ENCODE measurements at places on chromosomes 4 and X. TPM values are rescaled to one million over a fixed set of nuclear protein-coding genes. Genes with fewer than 3 reads are reported as not detected.

DNA sequence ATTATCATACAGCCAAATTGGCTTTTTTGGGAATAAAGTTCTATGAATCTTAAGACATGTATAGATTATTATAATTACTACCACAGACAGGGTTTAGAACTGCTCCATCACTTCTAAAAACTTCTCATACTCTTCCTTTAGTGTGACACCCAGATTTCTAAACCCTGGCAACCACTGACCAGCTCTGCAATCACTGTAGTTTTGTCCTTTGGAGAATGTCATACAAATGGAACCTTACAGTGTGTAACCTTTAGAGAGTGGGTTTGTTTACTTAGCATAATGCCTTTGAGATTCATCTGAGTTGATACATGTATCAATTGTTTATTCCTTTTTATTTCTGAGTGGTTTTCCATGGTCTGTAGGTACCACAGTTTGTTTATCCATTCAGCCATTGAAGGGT lies 95.0 kb downstream of the TMEM164 start:
- no peak for DNase-seq
- no peaks in the 10 kb centered on the region for H3K27me3 ChIP-seq
- H3K27ac ChIP-seq, result peak overlapping the region; percentile 9
- no peak overlapping the region for H3K4me3 ChIP-seq

DNA sequence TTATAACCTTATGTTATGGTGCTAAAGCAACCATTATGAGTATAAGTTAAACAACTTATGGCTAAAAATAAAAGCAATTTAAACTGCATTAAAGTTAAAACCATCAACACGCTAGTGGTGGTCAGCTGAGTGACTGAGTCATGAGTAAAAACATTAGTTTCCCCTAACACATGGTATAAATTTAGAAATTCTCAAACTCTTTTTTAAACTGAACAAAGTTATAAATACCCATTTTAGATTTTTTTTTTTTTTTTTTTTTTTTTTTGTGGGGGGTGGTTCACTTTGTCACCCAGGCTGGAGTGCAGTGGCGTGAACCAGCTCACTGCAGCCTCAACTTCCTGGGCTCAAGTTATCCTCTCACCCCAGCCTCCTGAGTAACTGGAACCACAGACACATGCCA lies 5.4 kb upstream of the BBS7 start:
- H3K4me1 ChIP-seq, result no peaks in the 10 kb centered on the region
- H3K4me3 ChIP-seq, result no peak overlapping the region
- no peak overlapping the region for H3K27ac ChIP-seq
- H3K27me3 ChIP-seq, result no peaks in the 10 kb centered on the region

- H3K27me3 ChIP-seq, result no peaks in the 10 kb centered on the region
- no peak overlapping the region for H3K4me3 ChIP-seq
- DNase-seq, result no peak
- no peaks in the 10 kb centered on the region for H3K4me1 ChIP-seq
- H3K36me3 ChIP-seq, result no peaks in the 10 kb centered on the region
Observed at GRCh38 chrX:13646154-13646549, 6.8 kb upstream of the TCEANC start.

DNA sequence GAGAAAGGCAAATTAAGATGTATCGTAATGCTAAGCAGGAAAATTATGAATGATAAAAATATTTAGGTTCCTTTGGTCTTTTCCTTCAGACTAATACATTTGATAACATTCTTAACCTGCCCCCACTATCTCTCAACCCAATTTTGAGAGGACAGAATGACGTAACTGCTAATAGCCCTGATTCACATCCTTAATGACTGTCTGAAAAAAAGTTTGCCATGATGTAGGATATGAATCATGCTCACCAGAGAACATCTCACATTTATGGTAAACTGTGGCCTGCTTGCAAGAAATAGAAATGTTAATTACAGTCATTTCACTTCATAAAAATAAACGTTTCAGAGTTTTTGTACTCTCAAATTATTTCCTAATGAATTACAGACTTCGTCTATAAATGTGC lies 128.0 kb upstream of the VEGFC start:
- no peak for DNase-seq
- H3K27me3 ChIP-seq, result no peaks in the 10 kb centered on the region
- H3K4me3 ChIP-seq, result no peak overlapping the region
- no peaks in the 10 kb centered on the region for H3K4me1 ChIP-seq
- no peaks in the 10 kb centered on the region for H3K36me3 ChIP-seq

Gene FANCB
- 9.5 TPM for total RNA-seq

Gene EMCN
- total RNA-seq, result not detected

Gene NPFFR2
- total RNA-seq, result not detected
